Left renal cortex interstitium (tissue), 4 donors: ENCODE measurements at places on chromosomes 12 and 14.

DNA sequence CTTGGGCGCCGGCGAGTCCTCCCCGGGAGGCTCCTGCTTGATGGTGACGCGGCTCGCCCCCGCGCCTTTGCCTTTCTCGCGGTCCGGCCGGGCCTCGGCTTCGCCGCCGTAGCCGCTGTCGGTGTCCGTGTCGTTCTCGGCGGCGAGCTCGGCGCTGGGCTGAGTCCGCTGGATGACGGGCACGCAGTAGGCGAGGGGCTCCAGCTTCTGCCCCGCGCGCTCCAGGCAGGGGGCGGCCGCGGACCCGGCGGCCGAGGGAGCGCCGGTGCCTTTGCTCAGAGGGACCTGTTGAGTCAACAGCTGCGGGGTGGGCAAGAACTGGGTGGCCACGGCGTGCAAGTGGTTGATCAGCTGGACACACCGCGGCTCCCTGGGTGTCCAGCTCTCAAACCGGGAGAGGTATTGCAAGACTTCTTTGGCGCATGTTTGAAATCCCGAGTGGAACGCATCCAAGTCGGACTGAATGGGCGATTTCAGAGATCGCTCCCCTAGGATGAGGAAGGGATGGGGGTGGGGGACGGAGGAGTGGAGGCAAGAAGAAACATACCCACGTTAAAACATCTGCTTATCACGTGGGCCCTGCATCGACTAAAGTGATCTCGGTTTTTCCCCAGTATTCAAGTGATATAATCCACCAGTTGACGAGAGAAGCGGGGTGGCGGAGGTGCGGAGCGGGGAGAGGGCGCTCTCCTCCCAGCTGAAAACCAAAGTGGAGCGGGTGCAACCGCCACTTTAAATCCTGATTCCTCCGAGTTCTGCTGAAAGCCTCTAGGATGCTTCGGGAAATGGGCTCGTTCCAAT, 2.0 kb downstream of the BHLHE41 start:
- no peak for DNase-seq

- DNase-seq = no peak
Observed at GRCh38 chr12:21476949-21477348, 24.5 kb downstream of the RECQL start.

- DNase-seq = no peak
Observed at GRCh38 chr12:85616201-85616600, 220.0 kb downstream of the RASSF9 start.

DNA sequence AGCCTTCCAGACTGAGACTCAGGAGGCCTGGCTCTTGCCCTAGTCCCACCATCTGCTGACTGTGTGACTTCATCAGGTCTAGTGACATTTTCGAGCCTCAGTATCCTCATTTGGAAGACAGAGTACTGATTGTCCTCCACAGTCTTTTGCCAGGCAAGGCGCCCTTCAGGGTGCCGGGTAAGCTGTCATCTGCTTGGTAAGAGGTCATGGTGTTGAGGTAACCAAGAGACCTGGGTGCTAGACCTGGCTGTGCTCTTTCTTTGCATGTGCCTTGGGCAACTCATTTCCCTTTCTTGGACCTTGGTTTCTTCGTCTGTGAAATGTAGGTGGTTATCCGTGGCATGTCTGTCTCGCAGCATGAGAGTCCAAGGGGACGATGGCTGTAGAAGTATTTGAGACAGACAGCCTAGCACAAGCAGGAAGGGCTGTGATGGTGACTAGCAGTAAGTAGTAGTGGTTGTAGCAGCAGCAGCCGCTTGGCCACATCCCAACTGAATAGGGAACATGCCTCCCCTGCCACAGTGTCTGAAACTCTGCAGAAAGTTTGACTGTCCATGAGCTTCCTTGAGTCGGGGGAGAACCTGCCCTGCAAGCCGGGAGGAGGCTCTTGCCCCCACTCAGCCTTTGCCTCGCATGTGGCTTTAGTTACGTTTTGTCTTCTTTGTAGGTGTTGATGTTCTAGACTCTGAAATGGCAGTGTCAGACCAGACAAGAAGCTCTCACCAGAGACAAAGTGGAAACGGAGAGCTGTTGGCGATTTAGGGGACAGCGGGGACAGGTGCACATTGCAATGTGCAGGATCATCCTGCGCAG, 40.3 kb downstream of the EVL start:
- DNase-seq = no peak

DNA sequence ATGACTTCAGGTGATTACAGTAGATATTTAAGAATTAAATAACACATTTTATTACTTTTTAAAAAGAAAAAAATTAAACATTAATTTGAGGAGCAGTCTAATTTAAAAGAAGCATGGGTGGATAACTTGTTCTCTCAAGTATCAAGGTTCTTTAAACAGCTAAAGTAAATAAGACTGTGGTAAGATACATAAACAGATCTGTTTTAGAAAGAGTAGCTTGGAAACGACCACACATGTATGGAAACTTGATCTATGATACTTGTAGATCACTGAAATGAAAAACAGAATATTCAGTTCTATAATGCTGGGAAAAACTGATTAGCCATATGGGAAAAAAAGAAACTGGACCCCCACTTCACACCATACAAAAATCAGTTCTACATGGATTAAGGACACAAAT, 36.0 kb downstream of the TC2N start:
- DNase-seq = no peak

GRCh38 chr12:79873201-79873600, 61.7 kb downstream of the PPP1R12A start:
- DNase-seq = no peak

DNA sequence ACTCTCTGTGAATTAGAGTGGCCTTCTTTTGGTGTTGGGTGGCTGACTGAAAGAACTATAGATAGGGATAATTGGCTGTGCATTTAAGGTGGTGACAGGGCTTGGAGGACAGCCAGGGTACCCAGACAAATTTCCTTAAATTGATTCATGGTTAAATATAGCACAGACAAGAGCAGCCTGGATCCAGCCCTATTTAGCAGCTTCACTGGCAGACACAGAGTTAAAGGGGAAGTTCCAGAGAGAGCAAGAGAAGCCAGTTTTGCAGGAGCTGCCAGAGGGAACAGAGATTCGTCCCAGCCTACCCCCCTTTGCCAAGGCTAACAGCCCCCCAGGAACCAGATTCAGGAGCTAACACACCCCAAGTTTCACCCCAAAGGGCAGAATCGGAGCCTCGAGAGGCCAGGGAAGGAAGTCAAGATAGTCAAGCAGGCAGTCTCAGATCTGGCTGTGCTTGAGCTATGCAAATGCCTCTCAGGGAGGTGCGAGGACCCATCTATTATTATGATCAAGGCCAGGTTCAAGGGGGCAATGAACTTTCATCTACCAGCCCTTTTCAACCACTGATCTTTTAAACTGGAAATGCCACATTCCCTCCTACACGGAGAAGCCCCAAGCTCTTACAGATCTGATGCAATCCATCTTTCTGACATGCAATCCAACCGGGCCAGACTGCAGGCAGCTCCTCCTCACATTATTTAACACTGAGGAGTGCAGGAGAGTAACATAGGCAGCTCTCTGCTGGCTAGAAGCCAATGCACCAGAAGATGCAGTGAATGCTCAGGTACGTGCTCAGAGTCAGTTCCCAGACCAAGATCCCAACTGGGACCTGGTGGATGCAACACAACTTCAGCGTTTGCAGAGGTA, 58.2 kb downstream of the DHRS2 start:
- DNase-seq = peak; percentile 53

- no peak for DNase-seq
Observed at GRCh38 chr12:108815875-108816594, 41.3 kb downstream of the SSH1 start.
